ENCODE measurements at places on chromosomes 6 and 20.

DNA sequence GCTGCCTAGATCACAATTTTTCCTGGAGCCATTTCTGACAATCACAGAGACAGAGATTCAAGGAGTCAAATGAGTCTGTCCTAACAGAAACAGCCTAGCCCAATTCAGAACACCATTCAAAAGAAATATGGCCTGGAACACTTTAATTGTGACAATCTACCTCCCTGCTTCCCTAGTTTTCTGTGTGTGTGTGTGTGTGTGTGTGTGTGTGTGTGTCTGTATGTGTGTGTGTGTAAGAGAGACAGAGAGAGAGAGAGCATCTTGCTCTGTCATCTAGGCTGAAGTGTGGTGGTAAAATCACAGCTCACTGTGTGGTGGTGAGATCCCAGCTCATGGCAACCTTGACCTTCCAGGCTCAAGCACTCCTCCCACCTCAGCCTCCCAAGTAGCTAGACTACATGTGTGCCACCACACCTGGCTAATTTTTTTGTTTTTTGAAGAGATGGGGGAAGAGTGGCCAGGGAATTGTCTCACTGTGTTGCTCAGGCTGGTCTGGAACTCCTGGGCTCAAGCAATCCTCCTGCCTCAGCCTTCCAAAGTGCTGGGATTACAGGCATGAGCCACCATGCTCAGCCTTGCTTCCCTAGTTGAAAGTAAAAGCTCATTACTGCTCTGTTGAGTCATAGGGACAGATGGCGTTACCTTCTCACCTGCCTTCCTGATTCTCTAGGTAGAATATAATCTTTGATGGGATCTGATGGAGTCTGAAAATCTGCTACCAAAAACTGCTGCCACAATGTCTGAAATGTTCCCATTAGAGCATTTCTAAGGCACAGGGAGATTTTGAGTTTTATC is 89.6 kb upstream of the BEND6 start:
- DNase-seq, result no peak

DNA sequence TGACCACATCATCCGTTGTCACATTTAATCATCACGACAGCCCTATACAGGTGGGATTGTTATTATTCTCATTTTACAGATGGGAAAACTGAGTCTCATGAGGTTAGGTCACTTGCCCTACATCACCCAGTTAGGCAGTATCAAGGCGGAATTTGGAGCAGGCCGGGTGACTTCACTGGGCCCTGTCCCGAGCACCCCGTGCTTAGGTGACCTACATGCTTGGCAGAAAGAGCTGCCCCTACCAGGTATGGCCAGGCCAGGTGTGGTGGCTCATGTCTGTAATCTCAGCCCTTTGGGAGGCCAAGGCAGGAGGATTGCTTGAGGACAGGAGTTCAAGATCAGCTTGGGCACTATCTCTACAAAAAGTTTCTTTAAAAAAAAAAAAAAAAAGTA is 44.0 kb downstream of the RIN2 start:
- DNase-seq, result no peak

GRCh38 chr6:104653781-104654180 is 205.9 kb downstream of the HACE1 start:
- no peak for DNase-seq

- DNase-seq, result no peak
Observed at GRCh38 chr6:33237741-33238140, 29.4 kb downstream of the RING1 start.

- DNase-seq, result no peak
Observed at GRCh38 chr20:59939879-59940128, 301 bp downstream of the PPP1R3D start.

- DNase-seq, result no peak
Observed at GRCh38 chr6:8556370-8557013, 121.1 kb upstream of the SLC35B3 start.

DNA sequence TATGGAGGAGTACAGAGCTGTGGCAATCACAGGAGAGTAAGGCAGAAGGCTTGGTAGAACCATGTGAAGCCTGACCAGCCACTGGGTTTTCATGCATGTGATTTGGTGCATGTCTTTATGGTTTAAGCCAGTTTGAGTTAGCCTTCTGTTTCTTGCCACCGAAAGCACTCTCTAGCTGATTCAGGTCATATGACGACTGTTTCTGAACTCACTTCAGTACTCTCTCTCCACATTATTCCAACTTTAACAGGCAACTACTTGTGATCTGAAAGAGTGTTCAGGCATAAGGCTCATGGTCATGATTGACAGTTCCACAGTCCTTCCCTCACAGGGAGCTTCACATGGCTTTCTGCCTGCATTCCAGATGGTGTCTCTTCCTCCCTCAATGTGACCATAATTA is 63.3 kb upstream of the TAB2 start:
- DNase-seq, result no peak

GRCh38 chr6:71031912-71032311 is 75.1 kb upstream of the B3GAT2 start:
- no peak for DNase-seq

DNA sequence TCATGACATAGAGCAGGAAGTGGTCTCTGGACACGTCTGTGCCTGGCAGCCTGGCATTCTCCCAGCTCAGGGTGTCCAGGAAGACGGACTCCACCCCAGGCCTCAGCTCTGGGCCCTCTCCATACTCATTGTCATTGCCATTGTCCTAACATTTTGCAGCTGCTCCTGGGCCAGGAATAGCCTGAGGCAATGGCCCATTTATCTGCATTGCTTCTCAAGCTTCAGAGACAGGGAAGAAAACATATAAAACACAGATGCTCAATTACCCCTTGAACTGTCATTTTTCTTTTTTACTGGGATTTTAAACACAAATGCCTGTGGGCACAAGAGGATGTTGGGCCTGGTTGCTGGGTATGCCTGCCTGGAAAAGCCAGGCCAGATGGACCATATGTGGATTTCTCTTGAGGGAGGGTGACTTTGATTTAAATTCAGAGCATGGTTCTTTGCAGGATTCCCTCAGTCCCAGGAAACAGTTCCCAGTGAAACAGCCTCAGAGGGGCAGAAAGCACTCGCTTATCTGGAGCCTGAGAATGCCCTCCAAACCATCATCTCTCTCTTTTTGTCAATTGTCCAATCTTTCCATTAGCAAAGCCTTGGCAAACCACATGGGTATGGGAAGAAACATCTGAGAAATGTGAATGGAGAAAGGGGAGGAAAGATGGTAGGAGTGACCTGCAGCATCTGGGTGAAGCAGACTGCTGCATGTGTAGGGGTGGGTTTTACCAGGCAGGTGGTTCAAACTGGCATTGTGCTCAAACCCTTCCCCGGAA is 17.9 kb downstream of the LAMP5 start:
- no peak for DNase-seq

- no peak for DNase-seq
Observed at GRCh38 chr20:48294196-48294595, 508.9 kb upstream of the SULF2 start.

DNA sequence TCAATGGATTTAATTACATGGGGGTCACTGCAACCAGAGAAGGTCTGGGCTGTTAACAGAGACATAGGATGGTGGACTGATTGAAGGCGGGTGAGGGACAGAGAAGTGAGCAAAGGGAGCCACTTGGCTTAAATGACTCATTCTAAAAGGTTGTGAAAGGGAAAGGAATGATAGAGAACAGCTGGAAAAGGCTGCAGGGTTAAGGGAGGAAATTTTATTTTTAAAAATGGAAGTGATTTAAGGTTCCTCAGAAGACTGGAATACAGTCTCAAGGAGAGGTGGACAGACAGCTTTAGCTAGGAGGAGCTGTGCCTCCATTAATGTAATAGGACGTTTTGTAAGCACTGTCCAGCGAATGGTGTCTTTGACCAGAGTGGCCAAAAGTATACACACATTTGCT is 46.7 kb downstream of the RGS17 start:
- no peak for DNase-seq

GRCh38 chr6:33667072-33667471 is 44.4 kb downstream of the UQCC2 start:
- no peak for DNase-seq

DNA sequence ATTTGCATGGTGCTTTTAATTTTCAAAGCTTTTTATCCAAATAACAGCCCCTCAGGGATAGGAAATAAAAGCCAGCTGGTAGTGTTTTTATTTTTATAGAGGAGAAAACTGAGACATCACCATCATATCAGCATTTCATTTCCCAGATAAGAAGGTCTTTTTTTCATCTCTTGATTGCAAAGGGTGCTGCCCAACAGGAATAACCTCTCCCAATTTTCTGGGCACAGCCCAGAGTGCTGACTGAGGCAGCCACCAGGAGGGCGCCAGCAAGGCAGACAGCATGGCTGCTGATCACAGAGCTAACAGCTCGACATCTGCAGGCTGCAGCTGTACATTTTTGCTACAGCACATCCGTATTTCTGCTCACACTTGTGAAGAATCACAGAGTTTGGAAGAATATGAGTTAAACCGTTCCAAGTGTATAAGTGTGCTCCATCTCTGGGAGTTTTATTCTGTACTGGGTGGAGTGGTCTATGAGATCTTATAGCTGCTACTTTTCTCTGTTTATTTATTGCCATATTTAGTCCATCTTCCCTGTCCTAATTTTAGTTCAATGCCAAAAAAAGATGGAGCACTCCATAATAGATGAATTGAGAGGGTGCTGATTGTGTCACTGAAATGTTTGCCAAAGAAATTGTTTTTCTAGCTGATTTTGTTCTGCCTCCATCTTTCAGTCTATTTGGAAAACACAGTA is 85.5 kb upstream of the C20orf144 start:
- DNase-seq, result no peak

- DNase-seq, result peak; percentile 2
Observed at GRCh38 chr6:2542858-2543218, 207.9 kb downstream of the MYLK4 start.

DNA sequence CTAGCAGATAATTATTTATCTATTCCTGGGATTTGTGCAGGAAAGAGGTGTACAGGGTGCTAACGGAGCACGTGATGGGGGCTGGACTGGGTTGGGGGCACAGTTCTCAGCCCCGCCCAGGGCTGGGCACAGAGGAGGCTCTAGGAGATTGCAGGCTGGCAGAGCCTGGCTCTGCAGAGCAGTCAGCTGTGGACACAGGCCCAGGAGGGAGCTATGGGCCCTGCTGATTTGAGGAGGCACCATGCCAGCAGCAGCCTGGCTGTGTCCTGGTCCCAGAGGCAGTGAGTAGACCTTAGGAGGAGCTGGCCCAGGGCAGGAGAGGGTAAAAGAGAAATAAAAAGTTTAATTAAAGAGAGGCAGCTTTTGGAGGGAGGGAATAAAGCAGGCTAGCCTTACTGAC is 19.3 kb downstream of the MAFB start:
- DNase-seq, result no peak

GRCh38 chr6:154466971-154467679 is 43.4 kb downstream of the CNKSR3 start:
- no peak for DNase-seq

DNA sequence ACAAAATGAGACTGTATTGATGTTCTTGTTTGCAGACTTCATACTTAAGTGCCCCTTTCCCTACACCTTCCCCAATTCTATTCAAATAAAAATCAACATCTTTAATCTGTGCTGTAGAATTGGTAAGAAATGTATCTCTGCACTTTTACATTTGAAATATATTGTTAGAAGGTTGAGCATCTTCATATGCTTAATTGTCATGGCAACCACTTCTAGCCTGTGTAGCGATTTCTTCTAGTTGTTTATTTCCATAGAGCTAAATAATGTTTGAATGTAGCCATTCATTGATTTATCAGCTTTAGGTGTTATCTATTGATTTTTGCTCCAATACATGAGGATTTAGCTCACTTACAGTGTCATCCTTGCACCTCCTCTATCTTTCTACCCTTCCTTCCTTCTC is 37.7 kb upstream of the ZNFX1 start:
- no peak for DNase-seq

Data from stimulated activated CD4-positive, alpha-beta T cell treated with anti-CD3 and anti-CD28 coated beads, Interleukin-15, amount 100 ng/mL, for 48 hours (primary cell).